ENCODE measurements at places on chromosomes 13 and 19.

GRCh38 chr13:73499695-73500094, 440.9 kb downstream of the KLF5 start:
- no peak for DNase-seq

DNA sequence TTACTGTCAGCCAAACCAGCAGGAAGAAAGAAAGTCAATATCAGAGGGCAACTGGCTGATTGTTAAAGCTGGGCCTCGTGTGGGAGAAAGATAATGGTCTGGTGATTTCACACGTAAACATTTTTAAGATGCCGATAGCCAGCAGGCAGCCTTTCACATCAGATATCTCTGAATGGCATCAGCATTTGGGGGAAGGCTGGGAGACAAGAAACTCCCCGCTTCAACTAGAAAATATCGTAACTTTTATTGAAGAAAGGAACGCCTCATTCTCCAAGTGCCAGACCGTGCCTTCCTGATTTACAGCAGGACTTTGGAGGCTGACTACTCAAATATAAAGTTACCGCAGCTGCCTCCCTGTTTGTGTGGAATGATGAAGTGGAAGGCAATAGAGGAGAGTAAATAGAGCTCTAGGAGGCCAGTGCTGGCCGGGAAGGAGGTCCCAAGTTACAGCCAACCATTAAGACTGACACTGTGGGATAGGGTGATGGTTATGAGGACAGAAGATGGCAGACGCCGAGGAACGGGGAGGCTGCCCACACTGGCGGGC, 284.3 kb upstream of the MAB21L1 start:
- DNase-seq: no peak

DNA sequence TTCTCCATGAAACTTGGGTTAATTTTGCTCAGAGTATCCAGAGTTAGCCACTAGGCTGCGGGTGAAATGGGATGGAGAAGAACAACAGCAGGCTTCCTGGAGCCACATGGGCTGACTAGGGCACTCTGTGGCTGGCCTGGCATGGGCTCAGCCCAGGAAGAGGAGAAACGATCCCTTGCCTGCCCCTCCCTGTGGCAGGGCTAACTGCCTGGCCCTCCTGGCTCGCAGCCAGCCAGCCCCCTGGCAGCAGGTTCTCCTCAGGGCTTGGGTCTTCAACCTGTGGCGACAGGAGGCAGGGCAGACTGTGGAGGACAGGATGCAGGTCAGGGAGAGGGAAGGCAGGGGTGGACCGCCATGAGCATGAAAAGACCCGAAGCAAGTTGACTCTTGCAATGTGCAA, 78.7 kb upstream of the GPR183 start:
- DNase-seq: no peak

DNA sequence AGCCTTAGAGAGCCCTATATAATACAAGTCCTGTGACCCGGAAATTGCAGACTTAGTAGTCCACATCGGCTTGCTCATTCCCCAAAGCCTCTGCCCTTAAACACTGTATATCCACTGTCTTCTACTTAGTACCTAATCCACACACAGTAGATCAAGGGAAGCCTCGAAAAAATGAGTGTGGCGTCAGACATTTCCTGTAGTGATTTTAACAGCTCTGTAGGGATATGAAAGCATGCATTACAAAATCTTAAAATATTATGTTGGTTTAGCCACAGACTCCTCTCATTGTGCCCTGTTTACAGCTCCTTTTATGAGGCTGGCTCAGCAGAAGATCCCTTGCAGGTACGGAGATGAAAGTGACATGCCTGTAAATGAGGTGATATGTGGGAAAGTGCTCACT, 416.3 kb downstream of the LIG4 start:
- DNase-seq: no peak

DNA sequence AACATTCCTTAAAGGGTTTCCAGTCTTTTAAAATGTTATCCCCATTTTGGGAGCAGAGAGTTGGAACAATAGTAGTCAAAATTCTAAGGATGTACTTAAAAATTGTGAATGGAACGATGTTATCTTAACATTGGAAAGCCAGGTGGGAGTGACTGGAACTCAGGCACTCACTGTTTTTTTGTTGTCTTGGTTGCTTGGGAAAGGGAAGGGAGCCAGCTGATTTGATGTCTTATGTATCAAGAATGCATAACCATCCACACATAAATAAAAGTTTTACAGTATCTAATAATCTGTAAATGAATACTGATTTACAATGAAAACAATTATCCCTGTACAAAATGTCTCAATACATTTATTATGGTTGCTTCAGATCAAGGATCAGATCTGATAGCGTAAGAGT, 88.7 kb downstream of the SLC10A2 start:
- DNase-seq: no peak

GRCh38 chr13:66972659-66973058, 257.5 kb downstream of the PCDH9 start:
- no peak for DNase-seq

DNA sequence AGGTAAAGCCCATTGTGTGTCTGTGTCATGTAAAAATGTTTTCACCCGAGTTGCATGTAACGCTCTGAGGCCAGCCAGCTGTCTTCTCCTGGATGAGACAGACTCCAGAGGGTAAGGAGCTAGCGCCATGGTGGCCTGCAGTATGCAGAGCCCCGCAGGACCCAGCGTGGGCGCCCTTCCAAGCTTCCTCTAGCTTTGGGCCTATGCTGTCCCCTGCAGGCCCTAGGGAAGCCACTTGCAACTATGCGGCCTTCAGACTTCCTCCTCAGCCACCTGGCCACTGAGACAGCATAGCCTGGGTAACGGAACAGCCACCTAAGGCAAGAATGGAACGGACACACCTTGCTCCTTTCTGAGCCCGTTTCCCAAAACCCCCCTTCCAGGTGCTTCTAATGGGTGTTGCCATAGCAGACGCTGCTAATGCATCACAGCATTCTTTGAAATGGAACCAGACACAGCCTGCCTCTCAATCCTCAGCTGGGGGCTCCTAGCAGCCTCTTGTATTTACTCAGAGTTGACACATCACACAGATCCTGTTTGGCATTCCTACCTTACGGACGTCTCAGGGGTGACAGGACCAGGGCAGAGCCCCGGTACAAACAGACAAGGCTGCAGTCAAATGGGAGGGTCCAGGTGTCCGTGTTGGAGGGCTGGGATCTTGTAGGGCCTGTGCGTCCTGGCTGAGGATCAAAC, 6.2 kb downstream of the FAM32A start:
- DNase-seq: no peak

DNA sequence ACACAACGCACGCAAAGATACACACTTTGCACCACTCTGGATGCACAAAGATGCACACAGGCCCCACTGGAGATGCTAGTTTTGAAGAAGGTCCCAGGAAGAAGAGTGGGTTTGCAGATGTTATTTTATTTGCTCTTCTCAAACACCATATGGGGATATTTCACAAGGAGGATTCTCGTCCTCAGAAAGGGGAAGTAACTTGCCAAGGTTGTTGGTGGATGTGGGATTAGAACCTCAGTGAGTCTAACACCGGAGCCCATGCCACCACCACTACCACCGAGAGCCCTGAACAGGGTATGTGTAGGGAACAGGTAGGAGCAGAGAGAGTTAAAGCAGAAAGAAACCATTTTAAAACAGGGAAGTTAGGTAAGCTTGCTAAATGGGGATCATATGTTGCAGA, 9.6 kb upstream of the CEACAM6 start:
- no peak for DNase-seq

DNA sequence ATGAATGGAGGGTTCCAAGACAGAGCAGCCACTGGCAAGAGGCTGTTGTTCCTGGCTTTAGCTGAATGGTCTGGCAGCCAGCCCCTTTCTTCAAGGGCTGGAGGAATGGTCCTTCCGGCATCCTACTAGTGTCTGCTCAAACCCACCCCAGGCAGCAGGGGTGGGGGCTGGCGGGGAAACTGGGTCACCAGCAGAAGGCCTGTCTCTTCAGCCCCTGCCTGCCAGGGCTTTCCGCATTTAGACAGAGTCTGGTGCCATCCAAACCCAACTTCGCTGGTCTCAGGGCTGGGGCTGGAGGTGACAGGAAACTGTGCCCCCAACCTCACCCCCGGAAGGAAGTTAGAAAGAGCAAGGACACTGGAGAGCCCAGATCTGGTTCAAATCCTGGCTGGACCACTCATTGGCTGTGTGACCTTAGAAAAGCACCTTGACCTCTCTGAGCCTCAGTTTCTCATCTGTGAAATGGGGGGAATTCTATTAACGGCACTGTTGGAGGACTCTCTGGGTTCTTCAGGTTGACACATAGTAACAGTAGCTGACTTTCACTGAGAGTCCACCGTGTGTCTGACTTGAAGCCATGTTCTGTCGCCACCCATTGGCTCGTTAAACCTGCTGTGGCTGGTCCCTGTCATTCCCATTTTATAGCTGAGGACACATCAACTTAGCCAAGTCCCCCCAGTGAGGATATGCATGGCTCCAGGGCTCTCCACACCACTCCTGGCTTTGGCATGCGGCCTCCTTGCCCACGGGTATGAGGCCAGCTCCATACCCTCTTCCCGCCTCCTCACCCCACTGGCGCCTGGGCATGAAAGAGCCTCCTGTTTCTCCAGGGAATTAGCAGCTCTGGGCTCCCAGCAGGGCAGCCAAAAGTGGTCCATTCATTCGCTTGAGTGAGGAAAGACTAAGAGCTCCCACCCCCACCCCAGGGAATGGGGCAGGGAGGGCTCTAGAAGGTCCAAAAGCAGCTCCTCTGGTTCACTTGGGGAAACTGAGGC, 2.5 kb upstream of the NR2C2AP start:
- no peak for DNase-seq

DNA sequence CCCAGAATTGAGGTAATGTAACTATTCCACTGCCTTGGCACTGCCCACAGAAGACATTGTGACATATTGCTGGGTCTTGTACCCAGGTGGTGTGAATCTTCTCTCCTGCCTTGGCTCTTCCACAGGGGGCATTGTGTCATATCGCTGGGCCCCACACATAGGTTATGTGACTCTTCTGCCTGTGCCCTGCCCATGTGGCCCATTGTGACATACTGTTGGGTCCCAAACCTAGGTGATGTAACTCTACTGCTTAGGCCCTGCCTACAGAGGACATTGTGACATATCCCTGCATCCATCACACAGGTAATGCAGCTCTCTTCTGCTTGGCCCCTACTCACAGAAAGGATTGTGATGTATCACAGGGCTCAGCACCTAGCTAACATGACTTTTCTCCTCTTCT, 37.5 kb upstream of the ZNF254 start:
- DNase-seq: no peak

DNA sequence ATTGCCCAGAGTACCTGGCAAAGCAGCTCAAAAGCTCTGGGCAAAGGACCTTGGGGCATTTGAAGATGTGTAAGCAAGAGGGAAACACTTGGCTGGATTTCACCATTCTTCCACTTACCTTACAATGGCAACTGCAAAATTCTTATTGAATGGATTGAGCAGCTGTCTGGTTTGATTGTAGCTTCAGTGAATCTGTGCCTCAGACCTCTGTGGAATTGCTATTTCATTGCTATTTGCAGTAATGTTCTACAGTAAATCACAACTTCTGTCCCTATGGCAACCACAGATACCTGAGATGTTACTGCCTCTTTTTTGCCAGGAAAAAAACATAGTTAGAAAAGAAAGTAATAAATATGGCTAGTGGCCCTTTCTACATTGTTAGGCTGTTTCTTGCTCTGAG, 519.5 kb downstream of the SUCLA2 start:
- DNase-seq: no peak

DNA sequence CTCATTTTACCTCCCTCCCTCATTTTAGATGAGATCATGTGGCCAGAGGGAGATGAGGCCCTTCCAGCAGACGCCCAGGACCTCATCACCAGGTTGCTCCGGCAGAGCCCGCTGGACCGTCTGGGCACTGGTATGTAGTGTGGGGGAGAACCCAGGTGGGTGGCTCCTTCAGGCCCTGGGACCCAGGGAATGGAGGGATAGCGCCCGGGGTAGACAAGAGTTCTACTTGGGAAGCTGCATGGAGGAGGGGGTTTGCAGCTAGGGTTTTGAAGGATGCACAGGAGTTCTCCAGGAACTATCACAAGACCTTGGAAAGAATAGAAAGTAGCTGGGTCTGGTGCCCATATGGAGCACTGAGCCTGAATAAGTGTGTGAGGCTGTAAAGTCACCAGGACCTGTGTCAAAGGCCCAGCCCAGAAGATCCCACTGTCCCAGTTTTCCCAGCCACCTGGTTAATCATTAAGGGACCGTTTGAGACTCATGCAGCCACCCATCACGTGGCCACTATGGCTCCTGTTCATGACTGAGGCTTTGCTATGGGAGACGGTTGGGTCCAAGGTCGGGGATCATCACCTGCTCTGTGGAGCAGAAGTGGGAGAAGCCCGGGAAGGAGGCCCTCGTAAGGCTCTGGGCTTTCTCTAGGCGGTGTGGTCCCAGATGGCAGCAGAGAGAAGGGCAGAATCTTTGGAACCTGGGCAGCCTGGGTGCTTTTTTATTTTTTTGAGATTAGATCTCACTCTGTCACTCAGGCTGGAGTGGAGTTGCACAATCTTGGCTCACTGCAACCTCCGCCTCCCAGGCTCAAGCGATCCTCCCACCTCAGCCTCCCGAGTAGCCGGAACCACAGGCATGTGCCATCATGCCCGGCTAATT, 17.0 kb upstream of the PIK3R2 start:
- DNase-seq: no peak
